Osteocyte (in vitro differentiated cells): ENCODE measurements at places on chromosomes 1 and 21. TPM values are rescaled to one million over a fixed set of nuclear protein-coding genes. Genes with fewer than 3 reads are reported as not detected.
A peak's percentile ranks its signal among the peaks of the same experiment; 100 is the strongest.

The SEC16B gene
- 0.64 and 0.76 TPM in 2 replicates for total RNA-seq

The CERS2 gene
- 240 and 261 TPM in 2 replicates for total RNA-seq

The TBX15 gene
- total RNA-seq: 3.1 and 4.3 TPM in 2 replicates

The CD160 gene
- total RNA-seq: not detected in 2 replicates

The CHI3L1 gene
- total RNA-seq: not detected in 2 replicates

The CLCNKB gene
- 0.34 TPM in 1 of 2 replicates, not detected in the other for total RNA-seq

The HJV gene
- total RNA-seq: not detected in 2 replicates

The PMVK gene
- 29.5 and 34.5 TPM in 2 replicates for total RNA-seq

The CFHR5 gene
- not detected in 2 replicates for total RNA-seq

The DCST1 gene
- not detected in 2 replicates for total RNA-seq

The RPS6KC1 gene
- 19.6 and 22.8 TPM in 2 replicates for total RNA-seq

- H3K4me1 ChIP-seq: no peaks in the 10 kb centered on the region
- DNase-seq: no peak
- no peak overlapping the region for H3K27ac ChIP-seq
- H3K4me3 ChIP-seq: no peak overlapping the region
- peaks cover 8% of the 10 kb centered on the region for H3K27me3 ChIP-seq
These were observed 280.6 kb downstream of the TTLL7 start for GRCh38 chr1:83718338-83718737.

DNA sequence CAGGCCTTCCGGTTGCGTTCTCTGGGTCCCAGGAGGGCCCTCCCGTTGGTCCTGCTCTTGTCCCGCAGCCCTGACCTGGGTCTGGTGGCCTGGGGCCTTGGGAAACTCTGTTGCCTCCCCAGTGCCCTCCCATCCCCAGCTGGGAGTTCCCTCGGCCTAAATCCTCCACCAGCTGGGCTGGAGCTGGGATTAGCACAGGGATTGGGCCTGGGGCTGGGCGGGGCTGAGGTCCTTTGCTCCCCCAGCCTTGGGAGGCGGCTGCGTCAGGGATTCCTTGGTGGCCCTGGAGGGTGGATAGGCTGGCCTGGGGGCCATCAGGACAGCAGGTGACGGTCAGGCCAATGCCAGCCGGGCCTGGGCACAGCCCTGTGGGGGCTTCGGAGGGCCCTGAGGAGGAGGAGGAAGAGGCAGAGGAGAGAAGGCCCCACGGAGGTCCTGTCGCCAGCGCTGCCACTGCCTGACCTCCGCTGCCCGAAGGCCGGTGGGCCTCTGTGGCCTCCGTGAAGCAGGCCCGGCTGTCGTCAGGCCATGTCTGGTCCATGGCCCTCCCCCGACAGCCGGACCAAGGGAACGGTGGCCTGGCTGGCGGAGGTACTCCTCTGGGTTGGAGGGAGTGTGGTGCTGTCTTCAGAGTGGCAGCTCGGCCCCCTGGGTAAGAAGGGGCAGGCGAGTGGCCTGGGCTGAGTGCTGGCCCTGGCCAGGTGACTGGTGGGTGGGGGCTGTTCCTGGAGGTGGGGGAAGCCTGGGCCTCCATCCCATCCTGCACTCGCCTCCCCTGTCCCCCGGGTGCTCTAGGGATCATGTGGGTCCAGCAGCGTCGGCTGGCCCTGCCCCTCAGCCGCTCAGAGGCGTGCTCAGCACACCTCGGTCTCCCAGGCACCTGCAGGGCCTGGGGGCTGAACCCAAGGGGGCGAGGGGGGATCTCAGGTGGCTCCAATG lies at the start of gene PLCH2:
Gene PLCH2, plus strand, starts transcription at position 229 of the 939 bp plus-strand sequence. Its CDS starts 300 bp downstream, at position 529.
- H3K36me3 ChIP-seq: no peaks in the 10 kb centered on the region
- H3K4me3 ChIP-seq: no peak within 1 kb of the TSS
- no peak for DNase-seq
- no peaks in the 10 kb centered on the region for H3K27me3 ChIP-seq

DNA sequence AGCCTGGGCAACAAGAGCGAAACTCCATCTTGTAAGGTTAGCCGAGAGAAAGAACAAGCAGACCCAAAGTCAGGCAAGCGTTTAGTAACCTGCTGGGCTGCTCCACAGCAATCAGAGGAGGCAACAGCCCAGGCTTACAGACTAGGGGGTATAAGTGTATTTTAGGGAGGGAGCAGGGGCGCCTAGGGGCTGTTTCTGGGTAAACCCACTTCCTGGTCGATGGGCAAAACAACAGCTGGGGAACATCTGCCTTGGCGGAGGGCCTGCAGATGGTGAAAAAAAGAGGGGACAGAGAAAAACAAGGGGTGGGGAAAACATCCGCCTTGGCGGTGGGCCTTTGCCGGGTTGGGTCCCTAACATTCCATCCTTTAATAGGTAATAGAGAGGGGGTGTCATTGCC lies 5.2 kb downstream of the TAS1R1 start:
- H3K27ac ChIP-seq: no peak overlapping the region
- H3K27me3 ChIP-seq: peaks cover 7% of the 10 kb centered on the region
- H3K36me3 ChIP-seq: no peaks in the 10 kb centered on the region
- no peak overlapping the region for H3K4me3 ChIP-seq
- no peaks in the 10 kb centered on the region for H3K4me1 ChIP-seq

GRCh38 chr1:247639381-247639981 lies 34.1 kb downstream of the OR2G3 start:
- H3K27ac ChIP-seq: no peak overlapping the region
- DNase-seq: peak; percentile 88
- no peaks in the 10 kb centered on the region for H3K4me1 ChIP-seq
- H3K36me3 ChIP-seq: no peaks in the 10 kb centered on the region

DNA sequence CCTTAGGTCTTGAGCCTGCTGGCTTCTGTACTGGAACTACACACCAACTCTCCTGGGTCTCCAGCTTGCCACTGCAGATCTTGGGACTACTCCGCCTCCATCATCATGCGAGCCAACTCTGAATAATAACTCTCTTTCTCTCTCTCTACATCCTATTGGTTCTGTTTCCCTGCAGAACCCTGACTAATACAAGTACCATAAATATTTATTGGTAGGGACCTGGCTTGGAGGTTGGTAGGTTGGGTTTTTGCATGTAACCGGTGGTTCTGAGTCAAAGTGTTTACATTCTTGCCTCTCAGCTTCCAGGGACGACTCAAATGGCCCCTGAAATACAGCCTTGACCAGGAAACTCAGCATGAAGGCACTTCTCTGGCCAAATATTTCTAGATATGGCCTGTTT lies 110.4 kb downstream of the KCND3 start:
- no peak for DNase-seq
- no peak overlapping the region for H3K27ac ChIP-seq
- no peak overlapping the region for H3K4me3 ChIP-seq
- H3K27me3 ChIP-seq: no peaks in the 10 kb centered on the region
- no peaks in the 10 kb centered on the region for H3K36me3 ChIP-seq
- no peaks in the 10 kb centered on the region for H3K4me1 ChIP-seq

GRCh38 chr1:228029281-228029680 lies 22.5 kb downstream of the WNT3A start:
- H3K4me1 ChIP-seq: no peaks in the 10 kb centered on the region
- H3K27ac ChIP-seq: no peak overlapping the region
- H3K36me3 ChIP-seq: peaks cover 2% of the 10 kb centered on the region
- H3K4me3 ChIP-seq: no peak overlapping the region
- peaks cover 35% of the 10 kb centered on the region for H3K27me3 ChIP-seq
- no peak for DNase-seq

DNA sequence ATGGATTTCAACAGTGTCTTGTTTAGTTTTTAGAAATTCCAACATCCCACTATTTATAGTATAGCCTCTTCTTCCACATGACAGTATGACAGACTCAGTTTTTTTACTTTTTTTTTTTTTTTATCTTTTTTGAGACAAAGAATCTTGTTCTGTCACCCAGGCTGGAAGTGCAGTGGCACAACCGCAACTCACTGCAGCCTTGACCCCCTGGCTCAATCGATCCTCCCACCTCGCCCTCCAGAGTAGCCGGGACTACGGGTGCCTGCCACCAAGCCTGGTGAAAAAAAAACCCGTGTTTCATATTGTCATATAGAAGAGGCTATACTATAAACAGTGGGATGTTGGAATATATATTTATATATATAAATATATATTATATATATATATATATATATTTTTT lies 1.2 kb upstream of the DR1 start:
- peak overlapping the region; percentile 32 for H3K27ac ChIP-seq
- no peak for DNase-seq
- no peaks in the 10 kb centered on the region for H3K27me3 ChIP-seq
- H3K4me1 ChIP-seq: peaks cover 21% of the 10 kb centered on the region
- no peak overlapping the region for H3K4me3 ChIP-seq

GRCh38 chr21:45525910-45526306 lies 16.3 kb downstream of the SLC19A1 start:
- no peak overlapping the region for H3K27ac ChIP-seq
- DNase-seq: no peak

DNA sequence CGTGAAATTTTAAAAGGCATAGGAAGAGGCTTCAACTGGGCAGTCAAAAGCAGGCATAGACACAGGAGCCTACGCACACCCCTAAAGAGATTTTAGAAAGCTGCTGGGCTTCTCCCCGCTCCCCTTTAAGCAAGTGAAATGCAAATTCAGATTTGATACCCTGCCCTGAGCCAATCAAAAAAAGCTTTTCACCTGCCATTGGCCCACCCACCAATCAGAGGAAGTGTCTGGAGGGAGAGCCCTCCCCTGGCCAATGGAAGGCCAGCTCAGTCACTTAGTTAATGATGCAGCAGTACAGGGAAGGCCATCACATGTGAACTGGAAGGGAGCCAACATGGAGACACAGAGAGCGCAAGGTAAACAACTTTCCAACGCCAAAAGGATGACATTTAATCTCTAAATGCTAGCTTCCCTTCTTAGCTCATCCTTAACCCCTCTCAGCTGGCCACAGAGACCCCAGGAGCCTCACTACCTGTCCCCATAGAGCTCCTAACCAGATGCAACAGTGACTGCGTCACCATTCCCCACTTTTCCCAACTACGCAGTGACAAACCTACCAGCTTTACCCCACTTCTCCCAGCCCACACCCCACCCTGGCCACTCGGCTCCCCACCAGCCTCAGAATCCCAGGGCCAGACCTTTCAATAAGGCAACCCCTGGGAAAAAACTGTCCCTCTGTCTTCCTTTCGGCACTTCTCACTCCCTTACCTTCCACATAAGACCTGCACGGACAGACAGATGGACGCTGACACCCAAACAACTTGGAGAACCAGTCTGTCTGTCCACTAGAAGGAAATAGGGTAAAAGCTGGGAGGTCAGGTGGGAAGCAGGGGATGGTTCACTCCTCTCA lies 71.0 kb downstream of the CD46 start:
- H3K27ac ChIP-seq: peak overlapping the region; percentile 58
- peak overlapping the region; percentile 31 for H3K4me3 ChIP-seq
- no peaks in the 10 kb centered on the region for H3K36me3 ChIP-seq
- no peaks in the 10 kb centered on the region for H3K27me3 ChIP-seq

DNA sequence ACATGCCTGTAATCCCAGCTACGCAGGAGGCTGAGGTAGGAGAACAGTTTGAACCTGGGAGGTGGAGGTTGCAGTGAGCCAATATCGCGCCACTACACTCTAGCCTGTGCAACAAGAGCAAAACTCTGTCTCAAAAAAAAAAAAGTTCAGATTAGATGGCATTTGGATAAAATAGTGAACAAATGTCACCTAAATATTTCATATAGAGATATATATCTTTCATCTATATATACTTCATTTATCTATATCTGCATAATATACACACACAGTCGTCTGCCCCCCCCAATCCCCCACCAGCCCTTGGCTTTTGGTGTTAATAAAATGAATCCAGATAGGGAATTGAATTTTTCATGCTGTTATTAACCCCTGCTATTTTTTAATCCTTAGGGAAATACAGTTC lies 5.0 kb downstream of the PPP1R15B start:
- peak; percentile 10 for DNase-seq
- H3K36me3 ChIP-seq: peaks cover 35% of the 10 kb centered on the region
- H3K27ac ChIP-seq: no peak overlapping the region
- peaks cover 17% of the 10 kb centered on the region for H3K4me1 ChIP-seq
- H3K27me3 ChIP-seq: no peaks in the 10 kb centered on the region

DNA sequence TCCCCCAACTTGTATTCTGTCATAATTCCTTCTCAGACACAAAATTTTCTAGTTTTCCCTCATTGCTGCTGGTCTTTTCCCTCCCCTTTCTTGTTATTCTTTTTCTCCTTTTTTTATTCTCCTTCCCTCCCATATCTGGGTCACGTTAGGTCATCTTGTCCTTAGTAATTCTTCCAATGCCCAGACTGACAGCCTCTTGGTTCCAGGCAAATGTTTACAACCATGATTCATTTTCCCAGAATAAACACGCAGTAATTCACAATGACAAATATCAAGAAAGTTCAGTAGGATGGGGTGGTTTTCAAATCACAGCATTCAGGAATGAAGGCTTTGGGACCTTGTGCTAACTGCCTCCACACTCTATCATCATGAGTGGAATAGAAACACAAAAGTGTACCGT lies 25.2 kb downstream of the NHLH2 start:
- no peak for DNase-seq
- no peaks in the 10 kb centered on the region for H3K4me1 ChIP-seq

GRCh38 chr1:147292631-147293251 lies 50.3 kb downstream of the CHD1L start:
- H3K27me3 ChIP-seq: no peaks in the 10 kb centered on the region
- H3K36me3 ChIP-seq: peaks cover 78% of the 10 kb centered on the region
- H3K4me1 ChIP-seq: peaks cover 15% of the 10 kb centered on the region
- H3K27ac ChIP-seq: peak overlapping the region; percentile 79
- no peak for DNase-seq

DNA sequence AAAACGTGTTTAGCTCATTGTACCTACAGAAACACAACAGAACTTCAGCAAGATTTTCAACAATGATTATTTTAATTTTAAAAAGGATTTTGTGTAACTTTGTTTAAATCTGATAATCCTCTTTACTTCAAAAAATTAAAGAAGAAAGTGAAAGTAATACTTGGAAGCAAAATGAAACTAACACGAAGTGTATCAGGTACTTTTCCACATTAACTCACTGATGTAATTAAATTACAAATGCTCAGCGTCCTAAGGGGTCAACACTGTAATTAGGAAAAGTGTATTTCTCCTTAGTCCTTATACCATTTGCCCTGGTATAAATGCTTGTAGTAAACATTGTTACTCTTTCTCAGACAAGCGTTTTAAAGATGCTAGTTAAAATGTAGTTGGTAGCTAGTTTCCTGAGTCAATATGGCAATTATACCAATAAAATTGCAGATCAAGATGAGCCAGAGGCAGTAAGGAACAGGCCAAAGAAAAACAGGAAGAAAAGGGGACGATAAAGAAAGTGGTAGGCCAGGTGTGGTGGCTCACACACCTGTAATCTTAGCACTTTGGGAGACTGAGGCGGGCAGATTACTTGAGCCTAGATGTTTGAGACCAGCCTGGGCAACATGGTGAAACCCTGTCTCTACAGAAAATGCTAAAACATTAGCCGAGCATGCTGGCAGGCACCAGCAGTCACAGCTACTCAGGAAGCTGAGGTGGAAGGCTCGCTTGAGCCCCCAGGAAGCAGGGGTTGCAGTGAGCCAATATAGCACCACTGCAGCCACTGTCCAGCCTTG lies 553.0 kb downstream of the SMYD3 start:
- peaks cover 2% of the 10 kb centered on the region for H3K36me3 ChIP-seq
- H3K27ac ChIP-seq: peak overlapping the region; percentile 60
- peaks cover 20% of the 10 kb centered on the region for H3K4me1 ChIP-seq

GRCh38 chr1:247419336-247419735 lies 3.4 kb downstream of the NLRP3 start:
- DNase-seq: no peak
- no peaks in the 10 kb centered on the region for H3K36me3 ChIP-seq
- H3K4me1 ChIP-seq: no peaks in the 10 kb centered on the region
- no peak overlapping the region for H3K27ac ChIP-seq
- H3K27me3 ChIP-seq: peaks cover 8% of the 10 kb centered on the region
